Chondrocyte (in vitro differentiated cells): ENCODE measurements at places on chromosomes 16 and 17. TPM values are rescaled to one million over a fixed set of nuclear protein-coding genes. Genes with fewer than 3 reads are reported as not detected.

The LAT gene
- total RNA-seq: 10.2 to 13.6 TPM (median 11.7 TPM) in 3 replicates

The RNF222 gene
- not detected in 3 replicates for total RNA-seq

DNA sequence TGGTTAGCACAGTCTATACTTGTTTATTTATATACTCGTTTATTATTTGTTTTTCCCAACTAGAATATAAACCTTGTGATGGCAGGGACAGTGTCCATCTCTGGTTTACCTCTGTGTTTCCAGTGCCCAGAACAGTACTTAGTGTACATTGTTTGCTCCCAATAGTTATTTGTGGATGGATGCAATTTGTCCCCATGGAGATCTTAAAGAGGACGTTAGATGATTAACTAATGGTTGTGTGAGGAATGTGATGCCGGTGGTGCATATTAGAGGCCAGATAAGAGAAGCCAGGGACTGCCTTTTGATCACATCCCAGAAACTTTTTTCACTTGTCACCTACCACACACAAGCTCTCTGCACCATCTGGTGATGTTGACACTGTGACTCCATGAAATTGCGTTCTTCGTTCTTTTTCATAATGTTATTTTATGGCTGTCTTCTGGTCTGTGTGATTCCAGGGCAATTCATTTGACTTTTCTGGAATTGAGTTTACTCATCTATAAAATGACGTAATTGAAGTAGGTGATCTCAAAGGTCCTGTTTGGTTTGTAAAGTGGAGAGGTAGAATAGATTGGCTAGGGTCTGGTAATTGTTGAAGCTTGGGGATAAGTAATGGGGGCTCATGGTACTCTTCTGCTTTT is 1.2 kb downstream of the COX10 start:
- no peak overlapping the region for H3K27ac ChIP-seq
- H3K27me3 ChIP-seq: no peaks in the 10 kb centered on the region
- H3K4me1 ChIP-seq: peaks cover 35% of the 10 kb centered on the region
- DNase-seq: no peak
- peaks cover 6% of the 10 kb centered on the region for H3K36me3 ChIP-seq

GRCh38 chr16:23407436-23408127 is 45.4 kb downstream of the COG7 start:
- no peak overlapping the region for H3K27ac ChIP-seq
- H3K27me3 ChIP-seq: no peaks in the 10 kb centered on the region
- no peak for DNase-seq
- H3K4me1 ChIP-seq: peaks cover 30% of the 10 kb centered on the region

DNA sequence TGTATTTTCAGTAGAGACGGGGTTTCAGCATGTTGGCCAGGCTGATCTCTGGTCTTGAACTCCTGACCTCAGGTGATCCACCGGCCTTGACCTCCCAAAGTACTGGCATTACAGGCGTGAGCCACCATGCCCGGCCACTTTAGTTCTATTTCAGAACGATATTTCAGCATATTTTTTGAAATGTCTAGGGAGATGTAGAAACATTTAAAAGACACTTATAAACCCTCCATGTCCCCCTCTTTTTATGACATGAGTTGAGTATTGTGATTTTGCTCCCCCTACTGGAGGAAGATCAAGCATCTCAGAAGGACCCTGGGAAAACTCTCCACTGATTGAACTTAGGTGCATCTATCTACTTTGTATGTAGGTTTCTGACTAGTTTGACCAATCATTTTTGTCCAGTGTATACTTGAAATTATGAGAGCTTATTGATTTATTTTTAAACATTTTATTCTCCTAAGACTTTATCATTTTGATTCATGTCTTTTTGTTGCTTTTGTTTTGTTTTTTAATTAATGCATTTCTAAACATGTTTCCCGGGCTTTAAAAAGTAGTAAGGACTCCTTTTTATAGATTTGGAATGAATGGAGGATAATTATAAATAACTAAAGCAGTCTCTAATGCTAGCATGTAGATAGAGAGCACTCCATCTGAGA is 105.1 kb downstream of the CHD9 start:
- no peak for DNase-seq
- H3K27me3 ChIP-seq: no peaks in the 10 kb centered on the region
- H3K4me1 ChIP-seq: peaks cover 31% of the 10 kb centered on the region
- H3K36me3 ChIP-seq: peaks cover 13% of the 10 kb centered on the region
- peak overlapping the region; percentile 50 for H3K27ac ChIP-seq
- no peak overlapping the region for H3K4me3 ChIP-seq

- peaks cover 17% of the 10 kb centered on the region for H3K36me3 ChIP-seq
- no peak overlapping the region for H3K4me3 ChIP-seq
- peaks cover 41% of the 10 kb centered on the region for H3K4me1 ChIP-seq
- peak overlapping the region; percentile 82 for H3K27ac ChIP-seq
Observed at GRCh38 chr16:16096858-16097213, 126.5 kb downstream of the ABCC6 start.

DNA sequence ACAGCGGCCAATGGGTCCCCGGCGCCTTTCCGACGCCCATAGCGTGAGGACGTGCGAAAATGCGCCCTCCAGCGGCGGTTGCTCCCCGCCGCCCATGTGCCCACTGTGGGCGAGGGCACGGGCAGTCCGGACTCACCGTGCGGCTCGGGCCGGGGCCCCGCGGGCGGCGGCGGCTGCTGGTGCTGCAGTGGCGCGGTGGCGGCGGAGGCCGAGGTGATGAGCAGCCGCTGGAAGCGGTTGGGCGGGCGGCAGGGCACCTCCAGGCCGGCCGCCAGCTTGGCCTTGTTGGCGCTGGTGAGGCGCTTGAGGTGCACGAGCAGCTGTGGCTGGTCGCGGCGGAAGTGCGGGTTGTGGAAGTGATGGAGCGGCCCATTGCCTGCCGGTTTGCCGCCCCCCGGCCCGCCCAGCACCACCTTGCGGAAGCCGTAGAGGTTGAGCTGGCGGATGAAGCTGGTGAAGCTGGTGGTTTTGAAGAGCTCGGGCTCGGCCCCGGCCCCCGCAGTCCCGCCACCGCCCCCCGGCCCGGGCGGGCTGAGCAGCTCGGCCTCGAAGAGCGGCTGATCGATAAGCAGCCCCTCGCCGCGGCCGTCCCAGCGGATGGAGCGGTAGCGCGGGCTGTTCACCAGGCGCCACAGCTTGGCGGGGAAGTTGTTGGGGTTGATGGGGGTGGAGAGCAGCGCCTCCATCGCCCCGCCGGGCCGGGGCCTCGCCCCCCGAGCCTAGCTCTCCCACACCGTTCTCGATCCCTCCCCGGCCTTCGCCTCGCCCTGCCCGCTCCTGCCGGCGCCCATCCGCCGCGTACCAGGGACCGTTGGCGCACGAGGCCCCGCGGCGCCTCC is at the start of gene HSF5:
Gene HSF5, minus strand, starts transcription at position 820 of the 839 bp plus-strand sequence. Its CDS starts 134 bp downstream, at position 686.
- H3K4me3 ChIP-seq: no peak within 1 kb of the TSS
- H3K4me1 ChIP-seq: no peaks in the 10 kb centered on the region
- peaks cover 24% of the 10 kb centered on the region for H3K36me3 ChIP-seq
- no peak within 1 kb of the TSS for H3K27ac ChIP-seq
- H3K27me3 ChIP-seq: no peaks in the 10 kb centered on the region

DNA sequence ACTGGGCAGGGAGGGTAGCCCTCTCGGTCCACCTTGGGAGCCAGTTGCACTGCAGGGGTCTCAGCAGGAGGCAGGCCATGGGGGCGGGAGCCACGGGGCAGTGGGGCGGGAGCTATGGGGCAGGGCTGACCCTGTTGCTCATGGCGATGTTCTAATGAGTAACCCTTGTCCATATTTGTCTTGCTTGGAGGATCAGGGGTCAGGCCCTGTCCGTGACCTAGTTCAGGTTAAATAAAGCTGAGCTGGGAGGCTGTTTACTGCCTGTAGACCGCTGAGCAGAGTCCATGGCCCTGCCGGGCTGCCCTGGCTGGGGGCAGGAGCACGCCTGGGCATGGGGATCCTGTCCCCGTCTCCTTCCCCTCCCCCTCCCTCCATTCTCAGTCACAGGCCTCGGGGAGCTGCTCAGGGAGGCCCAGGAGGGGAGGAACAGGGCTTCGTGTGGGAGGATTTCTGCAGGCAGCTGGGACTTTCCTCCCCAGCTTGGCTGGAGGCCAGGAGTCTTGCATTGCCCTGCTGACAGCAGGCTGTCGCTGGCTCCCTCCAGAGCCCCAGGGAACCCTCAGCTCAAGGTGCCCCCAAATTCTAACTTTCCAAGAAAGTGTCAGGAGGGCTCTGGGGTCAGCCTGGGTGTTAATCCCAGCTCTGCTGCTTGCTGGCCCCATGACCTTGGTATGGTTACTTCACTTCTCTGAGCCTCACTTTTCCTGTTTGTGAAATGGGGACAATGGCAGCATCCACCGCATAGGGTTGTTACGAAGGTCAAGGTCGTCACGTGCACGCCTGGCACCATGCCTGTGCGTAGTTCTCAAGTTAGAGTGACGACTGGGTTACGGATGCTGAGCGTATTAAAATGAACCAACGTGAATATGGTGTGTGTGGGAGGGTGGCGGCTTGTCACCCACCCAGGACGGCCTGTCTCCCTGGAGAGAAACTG is 6.1 kb upstream of the SERPINF2 start:
- H3K4me3 ChIP-seq: no peak overlapping the region
- no peak overlapping the region for H3K27ac ChIP-seq
- peaks cover 5% of the 10 kb centered on the region for H3K36me3 ChIP-seq
